Caudate nucleus (tissue), 63 donors: ENCODE measurements at places on chromosomes 7 and 10.

DNA sequence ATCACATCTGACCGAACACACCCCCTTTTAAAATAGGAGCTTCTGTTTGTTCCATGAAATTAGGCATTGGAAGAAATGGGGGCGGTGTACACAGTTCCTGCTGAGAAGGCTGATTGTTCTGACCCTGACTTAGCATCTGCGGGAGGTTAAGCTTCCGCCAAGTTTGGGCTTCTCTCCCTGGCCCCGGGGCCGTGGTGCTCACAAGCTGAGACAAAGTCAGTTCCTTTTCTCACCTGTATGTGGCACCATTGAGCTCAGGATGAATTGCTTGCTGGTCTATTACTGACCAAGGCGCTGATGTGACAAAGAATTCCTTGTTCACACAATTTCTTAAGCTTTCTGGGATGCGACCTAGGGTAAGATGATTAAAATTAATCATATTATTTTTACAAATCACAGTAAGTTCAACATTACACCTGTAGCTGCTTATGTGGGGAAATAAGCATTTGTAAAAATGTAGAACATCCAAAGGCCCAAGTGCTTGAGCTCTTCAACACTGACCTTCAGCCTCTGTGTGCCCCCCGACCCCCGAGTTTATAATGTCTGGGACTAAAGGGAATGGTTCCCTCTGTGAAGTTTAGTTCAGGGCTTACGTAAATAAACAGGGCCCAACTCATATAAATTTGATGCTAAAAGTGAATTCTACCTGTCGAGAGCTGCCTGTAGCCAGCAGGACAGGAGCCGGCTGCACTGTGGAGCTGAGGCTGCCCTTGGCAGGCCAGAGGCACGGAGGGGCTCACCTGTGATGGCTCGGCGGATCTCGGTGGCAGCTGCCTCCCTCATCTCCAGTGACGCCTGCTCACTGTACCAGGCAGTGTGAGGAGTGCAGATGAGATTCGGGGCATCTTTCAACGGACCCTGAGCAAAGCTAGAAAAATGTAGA, 50.8 kb downstream of the ZRANB1 start:
- peak; percentile 66 for DNase-seq

- DNase-seq: no peak
Observed at GRCh38 chr10:34996843-34997242, 93.3 kb downstream of the CUL2 start.

DNA sequence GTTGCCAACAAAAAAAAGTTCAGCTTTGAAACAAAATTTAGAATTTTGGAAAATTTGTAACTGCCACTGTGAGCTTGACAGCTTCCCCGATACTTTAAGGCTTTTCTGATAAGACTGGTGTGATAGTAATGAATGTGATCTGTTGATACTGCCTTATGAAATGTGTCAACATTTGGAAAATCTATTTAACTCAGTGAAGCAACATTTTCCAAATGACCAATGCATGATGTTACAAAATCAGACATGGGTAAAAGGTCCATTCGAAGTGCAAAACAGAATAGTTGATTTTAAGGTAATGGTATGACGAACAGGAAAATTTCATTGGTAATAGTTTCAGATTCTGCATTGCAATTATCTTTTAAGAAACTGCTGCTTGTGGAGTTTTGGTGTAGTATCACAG, 175.4 kb downstream of the SEM1 start:
- no peak for DNase-seq

DNA sequence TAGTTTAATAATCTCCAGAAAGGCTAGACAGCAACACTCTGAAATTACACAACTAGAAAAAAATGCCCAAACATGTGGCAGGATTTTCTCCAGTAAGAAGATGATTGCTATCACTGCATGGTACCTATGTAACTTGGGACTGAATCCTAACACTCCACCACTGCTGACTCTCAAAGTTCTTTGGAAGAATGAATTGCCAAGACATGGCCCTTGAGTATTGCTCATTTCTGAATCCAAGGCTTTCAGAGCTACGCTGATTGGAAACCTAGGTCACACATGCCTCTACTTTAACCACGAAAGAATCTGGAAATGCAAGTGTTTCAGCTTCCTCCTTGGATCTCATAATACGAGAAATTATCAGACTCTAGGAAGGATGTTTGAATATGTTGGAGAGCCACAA, 167.5 kb upstream of the CELF2 start:
- no peak for DNase-seq

GRCh38 chr7:38335128-38335491, 61.7 kb upstream of the TARP start:
- DNase-seq: no peak

DNA sequence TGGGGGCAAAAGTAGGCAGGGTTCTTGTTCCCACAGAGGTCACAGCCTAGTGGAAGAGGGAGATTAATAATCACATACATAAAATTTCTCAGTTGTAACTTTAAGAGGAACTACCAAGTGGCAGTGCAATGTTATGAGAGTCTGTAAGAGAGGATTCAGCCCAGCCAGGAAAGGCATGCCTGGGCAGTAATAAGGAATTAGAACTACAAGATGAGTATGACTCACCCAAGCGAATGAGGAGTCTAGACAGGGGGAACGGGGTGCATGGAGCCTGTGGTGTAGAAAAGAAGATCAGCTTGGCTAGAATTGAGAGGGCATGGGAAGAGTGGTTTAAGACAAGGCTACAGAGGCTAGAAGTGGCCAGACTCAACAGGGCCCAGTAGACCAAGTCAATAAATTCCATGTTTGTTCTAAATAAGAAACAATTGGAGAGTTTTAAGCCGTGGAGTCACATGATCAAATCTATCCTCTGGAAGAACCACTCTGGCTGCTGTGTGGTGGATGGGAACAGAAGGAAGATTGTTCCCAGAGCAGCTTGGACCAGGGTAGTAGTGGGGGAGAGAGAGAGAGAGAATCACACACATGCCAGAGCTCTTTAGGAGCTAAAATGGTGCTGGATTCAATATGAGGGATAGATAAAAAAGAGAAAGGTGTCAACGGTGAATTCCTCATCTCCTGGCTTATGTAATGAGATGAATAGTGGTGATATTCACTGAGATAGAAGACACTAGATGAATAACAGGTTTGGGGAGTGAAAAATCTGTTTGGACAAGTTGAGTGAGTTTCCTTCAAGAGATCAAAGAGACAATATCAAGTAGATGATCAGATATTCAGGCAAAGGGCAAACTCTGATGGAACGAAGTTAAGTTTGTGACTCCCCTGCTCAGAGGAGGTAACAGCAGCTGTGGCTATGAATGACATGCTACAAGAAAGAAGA, 265.1 kb downstream of the FGFR2 start:
- DNase-seq: no peak

DNA sequence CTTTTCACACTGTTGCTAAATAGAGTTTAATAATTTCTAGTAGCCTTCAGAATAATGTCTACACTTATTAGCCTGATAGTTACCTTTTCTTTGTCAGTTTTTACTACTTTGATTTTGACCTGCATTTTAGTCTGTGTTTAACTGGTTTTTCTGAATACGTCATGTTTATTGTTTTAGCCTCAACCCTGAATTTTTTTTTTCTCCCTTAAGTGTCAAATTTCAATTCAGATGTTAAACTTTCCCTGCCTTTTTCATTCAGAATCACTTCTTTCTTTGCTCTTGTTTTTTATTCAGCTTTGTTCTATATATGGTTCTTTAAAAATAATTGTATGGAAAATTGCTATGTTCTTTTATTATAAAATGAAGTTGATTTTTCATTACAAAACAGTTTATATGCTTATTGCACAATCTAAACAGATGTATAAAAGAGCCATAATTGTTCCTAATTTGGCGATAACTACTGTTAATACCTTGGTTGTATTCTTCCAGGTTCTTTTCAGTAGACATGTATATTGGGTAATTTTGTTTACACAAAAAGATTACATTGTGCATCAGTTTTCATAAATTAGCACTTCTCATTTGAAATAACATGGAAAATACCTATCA, 159.7 kb downstream of the ADK start:
- DNase-seq: no peak

GRCh38 chr10:75980419-75981002, 549.1 kb downstream of the LRMDA start:
- no peak for DNase-seq

- no peak for DNase-seq
Observed at GRCh38 chr10:27568196-27569175, 64.4 kb downstream of the RAB18 start.

DNA sequence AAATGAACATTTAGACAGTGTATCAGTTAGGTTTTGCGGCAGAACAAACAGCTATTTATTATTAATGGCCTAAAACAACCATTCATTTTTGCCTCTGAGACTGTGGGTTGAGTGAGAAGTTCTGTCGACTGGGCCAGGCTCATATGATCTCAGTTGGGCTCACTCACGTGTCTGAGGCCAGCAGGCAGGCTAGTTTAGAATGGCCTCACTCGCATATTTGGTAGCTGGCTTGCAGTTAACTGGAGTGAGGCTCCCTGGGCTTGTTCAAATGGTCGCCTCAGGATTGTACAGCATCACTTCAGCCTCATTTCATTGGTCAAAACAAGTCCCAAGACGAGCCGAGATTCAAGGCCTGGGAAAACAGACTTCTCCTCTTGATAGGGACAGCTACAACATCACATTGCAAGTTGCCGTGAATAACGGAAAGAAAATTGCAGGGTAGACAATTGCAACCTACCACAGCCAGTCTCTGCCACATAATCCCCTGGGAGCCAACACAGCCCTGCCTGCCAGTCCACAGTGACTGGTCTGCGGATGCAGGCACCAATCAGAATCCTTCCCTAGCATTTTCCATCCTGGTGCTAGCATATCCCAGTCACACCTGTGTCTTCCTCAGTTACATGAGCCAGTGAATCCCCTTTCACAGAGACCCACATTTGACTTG, 23.1 kb upstream of the PPIF start:
- no peak for DNase-seq

DNA sequence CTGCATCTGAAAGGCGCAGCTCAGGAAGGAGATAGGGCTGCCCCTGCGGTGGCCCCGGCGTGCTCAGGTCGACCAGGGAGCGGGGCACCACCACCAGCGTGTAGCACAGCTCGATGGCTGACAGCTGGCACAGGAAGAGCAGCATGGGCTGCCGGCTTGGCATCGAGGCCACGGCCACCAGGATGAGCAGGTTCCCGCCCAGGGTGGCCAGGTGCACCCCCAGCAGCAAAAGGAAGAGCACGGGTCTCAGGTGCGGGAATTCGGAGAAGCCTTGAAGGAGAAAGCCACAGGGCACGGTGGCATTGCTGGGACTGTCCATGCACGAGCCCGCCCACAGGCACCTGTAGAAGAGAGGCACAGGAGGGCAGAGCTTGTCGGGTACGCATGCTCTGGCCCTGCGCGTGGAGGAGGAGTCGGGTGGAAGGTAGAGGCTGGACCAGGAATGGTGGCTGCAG, 33.9 kb downstream of the TAS2R41 start:
- no peak for DNase-seq

GRCh38 chr10:66678521-66678920, 247.3 kb upstream of the LRRTM3 start:
- DNase-seq: no peak

DNA sequence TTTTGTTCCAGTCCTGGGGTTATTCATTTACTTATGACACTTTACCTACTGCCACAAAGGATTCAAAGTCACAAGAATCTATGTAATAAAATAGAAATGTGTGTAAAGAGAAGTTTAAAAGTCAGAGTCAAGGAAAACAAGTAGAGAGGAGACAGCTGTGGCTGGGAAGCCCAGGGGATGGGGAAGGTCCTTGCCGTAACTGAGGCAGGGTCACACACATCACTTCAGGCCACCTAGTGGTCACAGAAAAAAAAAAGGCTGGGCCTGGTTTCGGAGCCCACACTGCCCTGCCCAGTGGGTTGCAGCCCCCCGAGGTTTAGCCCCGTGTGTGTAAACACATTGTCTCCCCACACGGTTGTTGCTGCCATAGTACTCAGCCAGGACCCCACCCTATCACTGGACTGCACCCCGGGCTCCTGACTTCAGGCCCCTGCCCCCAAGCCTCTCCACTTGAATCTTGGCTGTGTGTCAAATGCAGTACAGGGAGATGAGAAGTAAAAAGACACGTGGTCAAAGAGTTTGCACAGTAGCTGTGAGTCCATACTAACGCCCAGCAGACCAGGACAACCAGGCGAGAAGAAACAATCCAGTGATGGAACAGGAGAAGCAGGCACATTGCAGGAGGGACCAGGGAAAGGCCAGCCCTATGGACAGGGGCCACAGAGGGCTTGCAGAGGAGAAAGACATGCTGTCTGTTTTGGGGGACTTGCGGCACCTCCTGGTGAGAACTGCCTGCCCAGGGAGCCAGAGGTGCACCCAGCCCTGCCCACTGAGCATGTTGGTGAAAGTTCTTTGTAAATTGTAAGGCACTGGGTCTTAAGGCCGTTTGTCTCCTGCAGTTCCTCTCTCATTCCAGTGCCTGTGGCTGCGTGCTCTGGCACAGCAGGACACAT, 91.4 kb upstream of the MACROH2A2 start:
- DNase-seq: no peak

DNA sequence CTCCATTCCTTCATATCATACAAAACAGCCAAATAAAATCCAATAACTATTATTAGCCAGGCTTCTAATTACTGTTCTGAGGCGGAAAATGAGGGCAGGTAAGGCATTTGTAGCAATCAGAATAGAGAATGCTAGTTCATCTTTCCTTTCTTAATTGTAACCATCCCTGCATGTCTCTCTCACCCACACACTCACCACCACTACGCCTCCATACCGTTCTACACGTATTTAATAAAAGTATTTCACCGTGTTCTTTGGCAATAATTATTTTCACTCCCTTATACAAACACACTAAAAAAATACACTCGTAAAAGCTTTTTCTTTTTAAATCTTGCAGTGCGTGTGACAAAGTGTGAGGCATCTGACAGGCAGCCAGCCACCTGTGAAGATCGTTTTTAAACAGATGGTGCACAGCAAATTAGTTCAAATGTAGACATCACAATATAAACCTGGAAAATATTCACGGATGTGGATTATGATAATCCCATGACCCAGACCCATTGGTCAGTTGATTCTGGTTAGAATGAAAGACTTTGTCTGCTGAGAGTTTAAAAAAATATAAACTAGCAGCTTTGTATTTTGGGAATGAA, 653.6 kb downstream of the REEP3 start:
- no peak for DNase-seq

DNA sequence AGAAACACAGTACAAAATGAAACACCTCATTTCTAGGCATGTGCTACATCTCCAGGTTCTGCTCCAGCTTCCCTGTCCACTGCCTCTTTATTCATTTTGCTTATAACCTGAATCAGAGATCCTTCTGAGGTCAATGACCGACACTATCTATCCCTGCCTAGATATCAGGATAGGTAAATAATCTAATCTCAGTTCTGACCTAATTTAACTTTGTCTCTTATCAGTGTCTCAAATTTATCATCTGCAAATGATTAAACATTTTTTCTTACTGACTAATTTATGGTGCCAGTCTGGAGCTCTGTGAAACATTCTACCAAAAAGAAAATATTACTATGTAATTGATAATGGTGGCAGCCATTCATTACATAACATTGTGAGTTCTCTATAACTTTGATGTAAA, 61.1 kb downstream of the SGCE start:
- no peak for DNase-seq

- no peak for DNase-seq
Observed at GRCh38 chr10:16816171-16816570, 1.1 kb downstream of the RSU1 start.
